GM23338 (cell line): ENCODE measurements at places on chromosomes 7 and 10.
A peak's percentile ranks its signal among the peaks of the same experiment; 100 is the strongest.

- no peak for DNase-seq
Measured at GRCh38 chr7:48237354-48237753, 66.1 kb downstream of the ABCA13 start.

GRCh38 chr7:1787681-1788235 is 117.7 kb downstream of the ELFN1 start:
- no peak for DNase-seq

- no peak for DNase-seq
Measured at GRCh38 chr7:43636093-43636492, 53.2 kb downstream of the STK17A start.

DNA sequence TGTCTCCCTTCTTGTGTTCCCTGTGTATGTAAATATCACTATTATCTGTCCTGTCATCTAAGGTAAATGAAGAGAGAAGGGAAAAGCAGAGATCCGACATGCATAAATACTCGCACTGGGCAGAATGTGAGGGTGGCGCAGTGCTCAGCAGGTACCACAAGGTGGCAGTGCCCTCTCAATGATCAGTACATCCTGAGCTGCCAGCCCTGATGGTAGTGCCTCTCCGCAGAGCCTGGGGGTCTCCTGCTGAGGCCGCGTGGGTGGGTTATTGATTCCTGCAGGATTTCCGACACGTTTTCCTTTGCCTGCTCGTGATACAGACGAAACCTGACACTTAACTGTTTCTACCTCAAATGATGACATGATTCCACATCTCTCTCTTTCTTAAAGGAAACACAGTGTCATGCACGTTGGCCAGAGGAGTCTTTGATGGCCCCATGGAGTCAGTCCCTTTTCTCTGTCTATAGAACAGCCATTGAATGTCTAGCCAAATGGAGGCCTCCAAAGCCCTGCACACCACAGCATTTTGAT is 19.8 kb downstream of the RGR start:
- DNase-seq: peak; percentile 87

DNA sequence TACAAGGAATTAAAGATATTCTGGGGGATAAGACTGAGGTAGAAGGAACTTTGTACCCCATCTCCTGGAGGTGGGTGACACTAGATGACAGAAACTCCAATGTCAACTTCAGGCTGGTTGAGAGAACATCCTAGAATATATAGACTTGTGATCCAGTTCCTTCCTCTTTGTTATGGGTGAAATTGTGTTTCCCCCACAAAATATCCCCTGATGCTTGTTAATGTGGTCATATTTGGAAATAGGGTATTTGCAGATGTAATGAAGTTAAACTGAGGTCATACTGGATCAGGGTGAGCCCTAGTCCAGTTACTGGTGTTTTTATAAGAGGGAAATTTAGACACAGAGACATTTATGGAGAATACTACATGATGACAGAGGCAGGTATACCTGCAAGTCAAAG is 114.0 kb upstream of the NAMPT start:
- DNase-seq: no peak

GRCh38 chr10:89245802-89246201 is 5.8 kb downstream of the LIPA start:
- peak; percentile 21 for DNase-seq

DNA sequence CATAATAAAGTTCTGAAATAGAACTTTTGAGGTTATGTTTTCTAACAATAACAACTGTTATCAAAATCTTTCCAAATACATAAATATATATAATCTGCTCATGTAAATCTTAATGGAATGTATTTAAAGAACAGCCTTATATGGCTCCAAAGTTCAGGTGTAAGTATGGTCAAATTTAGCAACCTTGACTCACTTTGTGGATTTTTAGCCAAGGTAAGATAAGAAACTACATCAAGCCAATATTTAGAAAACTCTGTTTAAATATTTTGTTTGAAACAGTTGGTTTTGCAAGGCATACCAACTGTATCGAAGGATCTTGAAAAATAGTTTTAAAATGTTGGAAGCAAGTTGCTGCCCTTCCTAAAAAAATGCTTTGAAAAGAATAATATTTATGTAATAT is 228.9 kb upstream of the SEMA3D start:
- DNase-seq: no peak

DNA sequence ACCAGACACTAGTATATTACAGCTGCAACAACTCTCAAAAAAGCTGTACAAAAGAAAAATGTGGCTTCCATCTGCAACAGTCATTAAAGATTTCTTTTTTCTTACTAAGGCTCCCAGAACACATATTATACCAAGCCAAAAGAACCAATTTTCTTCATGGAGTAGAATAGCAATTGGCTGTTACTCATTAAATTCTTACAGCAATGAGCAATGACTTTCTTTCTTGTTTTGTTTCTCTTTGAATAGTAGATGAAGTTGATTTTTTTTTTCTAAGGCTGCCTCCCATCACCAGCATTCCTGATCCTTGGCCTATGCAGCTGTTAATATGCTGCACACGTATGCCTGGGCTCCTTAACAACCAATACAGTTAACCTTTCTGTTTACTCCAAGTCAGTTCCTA is 36.6 kb upstream of the SPOCK2 start:
- no peak for DNase-seq

DNA sequence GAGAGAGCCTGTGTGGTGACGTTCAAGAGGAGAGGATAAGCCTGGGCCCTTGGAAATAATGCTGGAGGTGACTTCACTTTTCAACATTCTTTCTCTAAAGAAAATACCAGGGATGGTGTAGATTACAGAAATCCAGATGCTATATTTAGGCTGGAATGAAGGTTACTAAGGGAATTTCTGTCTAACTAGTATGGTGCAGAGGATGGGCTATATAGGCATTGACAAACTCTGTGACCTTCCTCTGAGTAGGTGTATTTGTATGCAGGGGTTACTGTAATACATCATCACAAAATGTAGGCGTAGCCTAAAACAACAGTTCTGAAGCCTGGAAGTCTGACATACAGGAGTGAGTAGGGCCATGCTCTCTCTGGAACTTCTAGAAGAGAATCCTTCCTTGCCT is 155.3 kb upstream of the INHBA start:
- DNase-seq: no peak

DNA sequence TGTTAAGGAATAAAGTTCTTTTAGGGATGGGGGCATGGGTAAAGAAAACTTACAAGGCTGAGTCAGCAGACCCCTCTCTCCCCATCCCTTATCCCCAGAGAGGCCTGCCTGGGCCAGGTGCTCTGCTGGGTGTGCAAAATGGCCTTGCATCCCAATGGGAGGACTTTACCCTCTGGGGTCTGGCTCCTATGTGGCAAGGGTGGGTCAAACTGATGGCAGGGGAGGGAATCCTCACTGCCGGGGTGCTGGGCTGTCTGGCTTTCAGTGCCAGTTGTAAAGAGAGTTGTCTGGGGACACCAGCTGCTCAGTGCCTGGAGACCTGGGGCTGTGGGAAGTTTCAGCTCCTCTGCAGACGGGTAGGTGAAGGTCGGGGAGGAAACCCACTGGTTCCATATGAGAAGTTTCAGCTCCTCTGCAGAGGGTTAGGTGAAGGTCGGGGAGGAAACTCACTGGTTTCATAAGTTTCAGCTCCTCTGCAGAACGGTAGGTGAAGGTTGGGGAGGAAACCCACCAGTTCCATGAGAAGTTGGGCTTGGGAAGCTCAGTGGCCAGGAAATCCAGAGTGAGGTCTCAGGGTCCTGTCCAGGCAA is 127.2 kb upstream of the PODXL start:
- no peak for DNase-seq

DNA sequence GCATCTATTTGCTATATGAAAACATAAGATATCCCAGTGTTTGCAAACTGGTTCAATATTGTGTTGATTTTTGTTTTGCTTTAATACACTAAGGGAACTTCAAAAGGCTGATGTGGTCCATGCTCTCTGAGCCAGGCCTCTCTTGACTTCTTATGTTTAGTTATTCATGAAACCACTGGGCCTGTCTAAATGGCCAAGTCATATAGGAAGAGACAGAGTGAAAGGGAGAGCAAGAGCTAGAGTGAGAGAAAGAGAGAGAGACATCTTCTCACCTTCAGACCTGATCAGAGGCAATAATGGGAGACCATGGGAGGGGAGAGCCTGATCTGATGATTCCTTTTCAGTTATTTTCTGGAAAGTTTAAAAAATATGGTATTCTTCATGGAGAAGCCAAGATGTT is 6.1 kb upstream of the FAS start:
- DNase-seq: no peak

GRCh38 chr7:41648501-41648900 is 54.4 kb downstream of the INHBA start:
- DNase-seq: no peak

DNA sequence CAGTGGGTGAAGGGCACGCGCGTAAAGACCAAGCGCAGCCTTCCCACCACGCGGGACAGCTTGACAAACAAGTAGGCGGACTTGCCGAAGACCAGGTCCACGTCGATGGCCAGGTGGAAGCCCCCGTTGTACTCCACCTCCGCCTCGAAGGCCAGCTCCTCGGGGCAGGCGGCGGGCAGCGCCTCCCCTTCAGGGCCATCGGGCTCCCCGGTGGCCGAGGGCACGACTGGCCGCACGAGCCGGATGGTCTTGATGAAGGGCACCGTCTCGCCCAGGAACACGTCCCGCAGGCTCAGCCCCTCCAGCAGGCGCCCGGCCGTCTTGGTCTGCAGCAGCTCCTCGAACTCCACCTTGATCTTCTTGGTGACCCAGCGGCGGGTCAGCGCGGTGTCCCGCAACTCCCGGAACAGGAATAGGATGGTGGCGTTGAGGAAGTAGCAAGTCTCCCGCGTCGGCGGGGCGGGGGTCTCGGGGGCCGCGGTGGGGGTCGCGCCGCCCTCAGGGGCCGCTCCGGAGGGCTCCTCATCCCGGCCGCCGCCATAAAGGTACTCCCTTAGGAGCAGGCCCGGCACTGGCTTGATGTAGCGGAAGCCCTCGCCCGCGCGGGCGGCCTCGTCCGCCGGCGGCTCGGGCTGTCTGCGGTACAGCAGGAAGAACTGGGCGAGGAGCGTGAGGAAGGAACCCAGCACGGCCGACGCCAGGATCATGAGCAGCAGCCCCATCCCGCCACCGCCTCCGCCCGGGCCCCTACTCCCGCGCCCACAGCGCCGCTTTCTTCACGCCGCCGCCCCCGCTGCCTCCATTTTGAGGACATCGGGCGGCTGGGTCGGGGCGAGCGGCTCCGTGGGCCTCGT is 507 bp downstream of the PDZD8 start:
- peak; percentile 66 for DNase-seq

DNA sequence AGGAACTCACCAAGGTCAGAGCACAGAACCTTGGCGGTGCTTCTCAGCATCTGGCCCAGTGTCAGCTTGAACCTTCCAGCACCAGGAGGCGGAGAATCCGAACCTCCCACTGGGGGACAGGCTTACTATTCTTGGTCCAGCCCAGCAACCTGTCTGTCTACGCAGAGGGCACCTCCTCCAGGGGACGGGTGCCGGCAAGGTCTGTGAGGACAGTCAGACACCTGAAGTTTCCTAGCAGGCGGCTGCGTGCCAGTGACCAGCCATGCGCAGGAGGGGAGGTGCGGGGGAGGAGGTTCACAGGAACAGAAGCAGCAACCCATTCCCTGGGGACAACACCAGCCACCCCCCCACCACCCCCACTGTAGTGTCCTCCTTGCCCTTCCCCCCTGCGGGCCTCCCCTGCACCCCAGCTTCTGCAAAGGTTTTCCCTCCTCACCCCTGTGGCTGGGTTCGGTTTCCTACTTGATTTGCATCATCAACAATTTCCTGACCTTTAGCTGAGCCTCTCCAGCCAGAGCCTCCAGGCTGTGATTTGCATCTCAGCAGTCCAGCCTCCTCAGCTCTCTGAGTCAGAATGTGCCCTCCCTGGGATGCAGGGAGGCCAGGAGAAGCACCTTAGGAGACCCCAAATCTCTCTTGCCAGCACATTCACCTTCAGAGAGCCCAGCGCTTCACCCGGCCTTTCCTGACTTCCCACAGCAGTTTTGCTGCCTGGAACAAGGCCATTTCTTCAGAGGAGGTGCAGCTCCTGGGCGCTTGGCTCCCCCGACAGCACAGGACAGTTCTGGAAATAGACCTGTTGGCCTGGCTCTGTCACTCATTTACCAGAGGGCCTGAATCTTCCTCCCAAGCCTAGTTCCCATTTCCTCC is 107.5 kb upstream of the NPS start:
- peak; percentile 64 for DNase-seq

- no peak for DNase-seq
Measured at GRCh38 chr10:101766753-101767599, 8.9 kb downstream of the FGF8 start.

- DNase-seq: no peak
Measured at GRCh38 chr10:17237915-17238444, 9.9 kb downstream of the VIM start.

GRCh38 chr10:103885617-103886016 is 30.2 kb upstream of the SH3PXD2A start:
- no peak for DNase-seq

DNA sequence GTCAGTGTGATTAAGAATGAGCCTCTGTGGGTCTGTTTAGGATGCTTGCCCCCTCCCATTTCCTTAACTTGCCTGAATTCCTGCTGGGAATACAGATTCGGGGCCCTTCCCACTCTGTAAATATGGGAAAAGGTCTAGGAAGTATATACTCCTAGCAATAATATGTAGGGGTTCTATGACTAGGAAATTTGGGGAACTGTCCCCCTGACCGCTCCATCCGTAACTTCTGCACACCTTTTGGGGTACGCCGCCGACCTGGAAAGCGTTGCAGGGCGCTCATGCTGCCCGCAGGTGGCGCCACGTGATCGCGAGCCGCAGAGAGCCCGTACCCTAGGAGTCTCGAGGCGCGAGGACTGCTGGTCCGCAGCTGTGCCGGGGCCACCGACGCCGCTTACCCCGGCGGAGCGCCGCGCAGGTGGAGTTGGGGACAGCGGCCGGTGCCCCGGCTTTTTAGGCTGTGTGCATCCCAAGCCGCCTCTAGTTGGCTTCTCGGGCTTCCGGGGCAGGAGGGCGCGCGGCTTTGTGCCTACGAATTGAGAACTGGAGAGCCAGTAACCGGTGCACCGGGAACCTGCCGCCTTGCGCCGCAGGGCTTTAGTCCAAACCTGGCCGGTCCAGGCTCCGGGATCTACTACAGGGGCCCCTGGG is 656 bp upstream of the CNNM2 start:
- DNase-seq: peak; percentile 91

DNA sequence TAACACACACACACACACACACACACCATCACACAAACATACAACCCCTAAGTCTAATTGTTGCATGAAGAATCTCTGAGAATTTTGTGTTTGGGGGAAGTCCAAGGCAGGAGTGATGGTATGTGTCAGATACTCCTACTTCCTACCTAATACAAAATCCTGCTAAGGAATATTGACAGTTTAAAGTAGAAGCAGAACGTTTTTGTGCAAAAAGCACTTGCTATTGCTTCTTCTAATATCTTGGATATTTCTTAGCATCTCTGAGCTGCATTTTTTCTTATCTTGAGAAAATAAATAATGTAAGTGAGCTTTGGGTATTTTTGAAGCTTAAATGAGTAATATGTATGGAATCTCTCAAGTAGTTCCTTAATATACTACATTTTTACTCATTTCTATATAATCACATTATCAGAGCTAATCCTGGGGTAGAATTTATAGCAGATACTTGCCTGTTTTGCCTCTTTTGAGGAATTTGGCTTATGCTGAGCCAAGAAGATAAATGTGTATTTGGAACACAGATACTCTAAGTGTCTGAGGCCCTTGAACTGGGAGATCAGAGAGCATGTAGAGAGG is 212.3 kb downstream of the DKK1 start:
- no peak for DNase-seq
